ENCODE measurements at places on chromosomes 2 and 18. TPM values are rescaled to one million over a fixed set of nuclear protein-coding genes. Genes with fewer than 3 reads are reported as not detected.

PROKR1 gene
- not detected for total RNA-seq

CYP27A1 gene
- total RNA-seq, result 37.8 TPM

C2orf66 gene
- total RNA-seq, result not detected

SCYGR2 gene
- total RNA-seq, result not detected

LRRTM4 gene
- not detected for total RNA-seq

MATN3 gene
- 1.8 TPM for total RNA-seq

SLC5A7 gene
- total RNA-seq, result not detected

MYO3B gene
- not detected for total RNA-seq

ALPP gene
- not detected for total RNA-seq

LIPG gene
- 2.8 TPM for total RNA-seq

GPC1 gene
- 94.2 TPM for total RNA-seq

ACTR1B gene
- 80.3 TPM for total RNA-seq

RGPD4 gene
- total RNA-seq, result not detected

PPP1R1C gene
- not detected for total RNA-seq

CKAP2L gene
- total RNA-seq, result 1.3 TPM

NPHP1 gene
- total RNA-seq, result 9.2 TPM

PLCL1 gene
- total RNA-seq, result 25.6 TPM

HOXD1 gene
- total RNA-seq, result 0.71 TPM

REG3A gene
- total RNA-seq, result 2.8 TPM

SERPINB11 gene
- not detected for total RNA-seq

LOXHD1 gene
- total RNA-seq, result 5.5 TPM

VWC2L gene
- total RNA-seq, result not detected

SOWAHC gene
- total RNA-seq, result 29.4 TPM

MYO5B gene
- 8.3 TPM for total RNA-seq

LOXL3 gene
- 16.6 TPM for total RNA-seq

GRB14 gene
- 4.7 TPM for total RNA-seq

POTEI gene
- not detected for total RNA-seq

POTEJ gene
- total RNA-seq, result not detected

APCDD1 gene
- total RNA-seq, result 75.8 TPM

LYPD6 gene
- 0.28 TPM for total RNA-seq

CMPK2 gene
- total RNA-seq, result 5.3 TPM

ELOA2 gene
- total RNA-seq, result not detected

BCL11A gene
- 0.99 TPM for total RNA-seq

ZNF892 gene
- 22.9 TPM for total RNA-seq

ALPI gene
- not detected for total RNA-seq

ABCG8 gene
- total RNA-seq, result not detected

CREG2 gene
- total RNA-seq, result not detected

TMEM247 gene
- total RNA-seq, result not detected

DYNAP gene
- not detected for total RNA-seq

CABLES1 gene
- 25.7 TPM for total RNA-seq

CRYGC gene
- total RNA-seq, result not detected

ACTG2 gene
- total RNA-seq, result 325 TPM

ALK gene
- total RNA-seq, result not detected

SP140 gene
- total RNA-seq, result 8.5 TPM

TFCP2L1 gene
- total RNA-seq, result 1.1 TPM

CELF4 gene
- not detected for total RNA-seq

CHPF gene
- 184 TPM for total RNA-seq

MIB1 gene
- 53.6 TPM for total RNA-seq

L3MBTL4 gene
- total RNA-seq, result 0.27 TPM

COLEC12 gene
- 19.3 TPM for total RNA-seq

SH3BP4 gene
- total RNA-seq, result 32.4 TPM

CRYGD gene
- total RNA-seq, result not detected

All from thoracic aorta (tissue), 2 donors.